EL (cell line): ENCODE measurements at places on chromosomes 6 and 20.

GRCh38 chr6:25930532-25931410, at the start of gene SLC17A2:
Gene SLC17A2 (minus strand): TSS chr6:25930691. CDS start chr6:25925796, 4,895 bp downstream.
- DNase-seq = no peak

- no peak for DNase-seq
These were observed 12.5 kb downstream of the CTSZ start for GRCh38 chr20:58994390-58995159.

DNA sequence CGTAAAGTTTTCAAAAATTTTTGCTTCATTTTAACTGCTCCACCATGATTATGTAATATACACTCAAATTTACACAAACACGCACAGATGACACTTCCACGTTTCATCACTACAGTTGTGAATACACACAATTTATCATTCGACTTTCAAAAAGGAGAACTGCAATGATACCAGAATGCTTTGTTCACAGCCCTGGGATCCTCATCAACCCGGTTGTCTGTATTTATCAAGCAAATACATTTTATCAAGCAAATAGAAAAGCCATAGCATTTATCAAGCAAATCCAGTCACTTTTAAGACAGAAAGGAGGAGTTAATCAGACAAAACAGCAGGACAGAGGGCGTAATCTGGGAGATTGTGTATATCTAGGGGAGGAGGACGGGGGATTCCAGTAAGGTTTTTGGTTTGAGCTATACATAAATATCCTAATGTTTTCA, 20.3 kb upstream of the ABT1 start:
- no peak for DNase-seq

GRCh38 chr6:125989631-125990030, 3.3 kb downstream of the TRMT11 start:
- DNase-seq = no peak

- no peak for DNase-seq
These were observed 58.7 kb upstream of the MTHFD1L start for GRCh38 chr6:150806790-150807189.

- no peak for DNase-seq
These were observed 130.8 kb downstream of the SAMD5 start for GRCh38 chr6:147639279-147639678.

- DNase-seq = no peak
These were observed 12.7 kb downstream of the DYNLRB1 start for GRCh38 chr20:34528921-34529297.

DNA sequence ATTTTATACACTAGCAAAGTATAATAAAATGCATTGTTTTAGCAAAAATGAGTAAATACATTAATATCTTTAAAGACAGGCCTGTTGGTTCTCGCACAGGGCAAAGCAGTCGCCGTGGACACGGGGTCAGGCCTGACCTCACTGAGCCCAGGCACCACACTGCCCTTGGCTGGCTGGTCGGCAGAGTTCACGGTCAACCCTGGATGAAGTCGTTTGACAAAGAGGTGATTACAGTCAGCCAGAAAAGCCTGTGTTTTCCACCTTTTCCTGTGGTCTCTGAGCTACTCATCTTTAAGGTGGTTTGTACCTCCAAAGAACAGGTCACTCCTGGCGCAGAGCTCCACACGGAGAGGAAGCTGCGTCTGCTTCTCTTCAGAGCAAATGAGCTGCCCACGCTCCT, 191.5 kb downstream of the DLL1 start:
- no peak for DNase-seq

- no peak for DNase-seq
These were observed 23.2 kb downstream of the GHRH start for GRCh38 chr20:37238426-37238825.

- DNase-seq = no peak
These were observed 20.8 kb upstream of the TSPYL1 start for GRCh38 chr6:116300566-116300965.

DNA sequence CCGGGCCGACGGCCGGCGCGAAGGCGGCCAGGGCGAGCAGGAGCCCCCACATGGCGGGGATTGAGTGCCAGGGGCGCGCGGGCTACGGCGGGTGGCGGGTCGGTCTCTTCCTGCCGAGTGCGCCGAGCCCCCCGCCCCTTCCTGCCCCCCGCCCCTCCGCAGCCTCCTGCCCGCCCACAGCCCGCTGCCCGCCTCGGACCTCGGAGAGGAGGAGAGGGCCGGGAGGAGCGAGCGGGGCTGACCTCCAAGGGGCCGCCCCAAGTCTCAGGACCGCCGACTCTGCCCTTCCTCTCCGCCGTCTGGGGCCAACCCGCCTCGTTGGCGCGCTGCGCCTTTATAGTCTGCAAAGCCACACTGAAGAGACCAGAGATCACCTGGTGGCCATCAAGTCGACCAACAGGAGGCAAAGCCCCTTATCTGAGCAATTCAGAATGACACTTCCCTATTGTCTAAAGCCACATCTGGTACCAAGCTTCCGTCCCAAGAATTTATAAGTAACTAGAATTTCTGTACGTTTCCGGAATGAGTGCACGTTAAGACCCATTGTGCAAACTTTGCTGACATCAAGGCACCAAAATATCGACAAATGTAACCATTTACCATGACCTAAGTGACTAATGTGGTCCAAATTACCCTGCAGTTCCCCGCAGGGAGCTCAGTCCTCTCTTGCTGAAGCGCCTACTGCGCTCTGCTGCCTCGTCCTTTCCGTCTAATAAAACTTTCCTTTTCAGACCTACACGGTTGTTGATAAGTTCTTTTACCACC, at the start of gene CPXM1:
TSS of gene CPXM1 (minus strand) at position 107 of the 765 bp plus-strand sequence. CDS start at position 52, 55 bp downstream.
- DNase-seq = no peak

GRCh38 chr20:47680804-47681529, 104.3 kb downstream of the SULF2 start:
- peak; percentile 52 for DNase-seq

DNA sequence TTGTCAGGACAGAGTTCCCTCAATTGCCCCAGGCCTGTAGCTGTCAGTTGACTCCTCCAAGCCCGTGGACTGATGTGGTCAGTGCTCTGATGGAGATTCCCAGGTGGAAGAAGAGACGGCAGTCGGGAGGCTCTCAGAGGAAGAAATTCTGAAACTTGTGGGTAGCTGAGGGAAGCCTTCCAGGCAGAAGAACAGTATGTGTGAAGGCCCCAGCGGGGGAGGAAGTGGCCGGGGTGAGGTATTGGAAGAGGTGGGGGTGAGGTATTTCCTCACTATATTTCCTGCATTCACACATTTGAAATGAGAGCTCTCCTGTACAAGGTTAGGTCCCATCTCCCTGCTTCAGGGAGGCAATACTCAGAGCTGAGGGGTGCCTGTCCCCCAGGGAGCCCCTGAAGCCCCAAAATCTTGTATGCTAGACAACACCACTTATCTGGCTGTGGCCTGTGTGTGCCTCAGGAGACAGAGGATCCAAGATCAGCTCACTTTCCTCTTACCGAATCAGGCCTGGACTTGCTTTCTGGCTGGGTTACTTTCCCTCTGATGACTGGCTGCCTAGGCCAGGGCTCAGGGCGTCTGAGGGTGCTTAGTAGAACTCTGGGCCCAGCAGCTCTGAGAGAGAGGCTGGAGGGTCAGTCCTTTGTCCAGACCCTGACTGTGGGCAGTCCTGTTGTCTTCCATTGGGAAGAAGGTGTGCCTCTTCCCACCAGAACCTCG, 49.3 kb upstream of the MYL9 start:
- peak; percentile 67 for DNase-seq

DNA sequence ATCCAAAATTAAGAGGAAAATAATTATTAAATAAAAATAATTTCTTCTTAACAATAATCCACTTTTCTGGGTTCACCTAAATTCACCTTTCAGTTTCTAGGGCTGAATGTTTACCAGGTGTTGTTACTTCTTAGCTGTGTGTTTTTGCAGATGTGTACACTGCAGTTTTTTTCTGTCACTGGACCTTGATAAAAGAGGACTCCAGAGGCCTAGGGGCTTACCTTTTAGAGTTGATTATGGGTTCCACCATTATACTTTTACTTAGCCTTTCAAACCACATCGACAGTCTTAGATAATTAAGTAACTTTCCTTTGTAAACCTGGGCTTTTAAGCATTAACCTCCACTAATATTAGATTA, 766.5 kb downstream of the BCKDHB start:
- DNase-seq = no peak

GRCh38 chr20:24033151-24033550, 44.6 kb upstream of the GGTLC1 start:
- DNase-seq = no peak

DNA sequence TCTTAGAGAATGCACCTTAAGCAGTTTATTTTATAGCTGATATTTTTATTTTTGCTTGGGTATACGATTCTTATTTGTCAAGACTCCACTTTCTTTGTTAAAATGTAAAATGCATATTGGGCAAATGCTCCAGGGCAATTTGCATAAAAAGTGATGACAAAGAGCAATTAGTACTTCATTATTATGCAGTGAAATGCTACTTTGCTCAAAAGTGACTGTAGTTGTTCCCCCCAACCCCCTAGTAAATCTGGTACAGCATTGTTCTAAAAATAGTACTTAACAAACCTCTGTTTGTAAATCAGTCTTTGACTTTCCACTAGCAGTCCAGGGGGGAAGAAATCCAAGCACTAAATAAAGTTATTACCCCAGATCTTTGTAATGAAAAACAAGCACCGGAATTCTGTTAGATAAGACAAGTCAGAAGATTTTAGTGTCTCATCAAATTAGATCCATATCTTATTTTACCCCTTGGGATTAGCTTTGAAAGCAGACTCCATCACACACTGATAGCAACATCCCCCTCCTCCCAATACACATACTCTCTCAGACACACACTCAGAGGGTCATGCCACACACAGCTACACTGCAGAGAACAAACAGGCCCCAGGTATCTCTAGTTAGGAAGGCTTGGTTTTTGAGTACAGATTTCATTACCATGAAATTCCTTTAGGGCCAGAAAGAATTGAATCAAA, 32.9 kb upstream of the BACH2 start:
- DNase-seq = no peak

GRCh38 chr6:57173886-57174510, 1.9 kb downstream of the BAG2 start:
- peak; percentile 87 for DNase-seq

- DNase-seq = no peak
These were observed 375.2 kb upstream of the MARCKS start for GRCh38 chr6:113481910-113482309.

DNA sequence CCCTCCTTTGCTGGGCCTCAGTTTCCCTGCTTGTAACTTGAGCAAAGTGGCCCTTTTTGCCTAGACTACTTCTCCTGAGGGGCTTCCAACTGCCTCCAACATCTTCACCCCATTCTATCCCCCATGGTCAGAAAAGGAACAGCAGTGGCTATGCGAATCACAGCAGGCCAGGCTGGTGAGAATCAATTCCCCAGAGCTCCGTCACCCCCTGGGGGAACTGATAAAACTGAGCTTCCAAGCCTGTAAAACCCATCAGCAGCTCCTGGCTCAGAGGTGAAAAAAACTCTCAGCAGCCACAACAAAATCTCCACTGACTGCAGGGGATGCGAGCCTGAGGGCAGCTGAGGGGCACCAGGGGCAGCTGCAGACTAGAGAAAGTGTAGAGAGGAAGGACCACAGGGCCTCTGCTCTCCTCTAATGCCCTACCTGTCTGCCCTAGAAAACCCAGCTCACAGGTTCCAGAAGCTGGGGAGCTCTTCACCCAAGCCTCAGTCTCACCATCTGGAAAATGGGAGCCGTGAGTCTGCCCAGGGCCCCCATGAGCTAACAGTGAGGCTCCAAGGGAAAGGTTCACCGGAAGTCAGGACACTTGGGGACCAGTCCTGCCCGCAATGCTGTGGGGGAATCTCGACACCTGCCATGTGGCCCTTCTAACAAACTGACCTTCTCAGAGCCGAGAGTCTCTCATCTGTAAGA, 120.6 kb downstream of the GRM4 start:
- DNase-seq = no peak

- DNase-seq = peak; percentile 26
These were observed 27.3 kb downstream of the RAMACL start for GRCh38 chr6:166559211-166559610.

DNA sequence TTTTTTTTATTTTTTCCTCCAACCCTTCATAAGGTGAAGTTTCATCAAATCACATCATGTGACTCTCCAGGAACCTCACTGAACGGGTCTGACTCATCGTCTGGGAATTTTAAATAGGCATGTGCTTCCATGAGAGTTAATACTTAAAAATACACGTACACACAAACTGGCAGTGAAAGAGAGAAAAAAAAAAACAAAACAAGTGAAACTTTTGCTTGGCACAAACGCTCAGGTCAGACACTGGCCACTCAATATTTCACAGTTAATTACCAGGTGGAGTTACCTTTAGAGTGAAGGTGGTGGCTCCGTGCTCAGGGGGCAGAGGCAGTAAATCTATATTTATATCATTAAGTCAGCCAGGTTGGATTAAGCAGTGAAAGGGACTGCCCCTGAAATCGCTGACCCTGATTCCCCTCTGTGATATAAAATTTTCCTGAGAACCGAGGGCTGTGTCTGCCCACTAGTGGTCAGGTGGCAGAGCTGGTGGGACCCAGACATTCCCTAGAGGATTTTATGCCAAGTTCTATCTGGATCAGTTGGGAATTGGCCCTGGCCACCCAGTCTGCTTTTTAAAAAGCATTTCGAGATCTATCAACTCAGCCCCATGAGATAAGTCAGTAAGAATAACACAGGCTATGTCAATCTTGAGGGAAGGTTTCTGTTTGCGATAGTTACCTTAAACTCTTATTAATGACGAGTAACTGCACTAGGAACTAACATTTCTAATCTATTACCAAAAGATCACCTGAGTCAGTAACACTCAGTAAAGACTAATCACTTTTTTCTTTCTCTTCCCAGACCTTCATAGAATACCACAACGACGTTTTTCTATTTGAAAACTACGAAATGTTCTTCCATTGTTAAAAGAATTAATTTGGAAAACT, 259.1 kb downstream of the HDGFL1 start:
- peak; percentile 97 for DNase-seq

DNA sequence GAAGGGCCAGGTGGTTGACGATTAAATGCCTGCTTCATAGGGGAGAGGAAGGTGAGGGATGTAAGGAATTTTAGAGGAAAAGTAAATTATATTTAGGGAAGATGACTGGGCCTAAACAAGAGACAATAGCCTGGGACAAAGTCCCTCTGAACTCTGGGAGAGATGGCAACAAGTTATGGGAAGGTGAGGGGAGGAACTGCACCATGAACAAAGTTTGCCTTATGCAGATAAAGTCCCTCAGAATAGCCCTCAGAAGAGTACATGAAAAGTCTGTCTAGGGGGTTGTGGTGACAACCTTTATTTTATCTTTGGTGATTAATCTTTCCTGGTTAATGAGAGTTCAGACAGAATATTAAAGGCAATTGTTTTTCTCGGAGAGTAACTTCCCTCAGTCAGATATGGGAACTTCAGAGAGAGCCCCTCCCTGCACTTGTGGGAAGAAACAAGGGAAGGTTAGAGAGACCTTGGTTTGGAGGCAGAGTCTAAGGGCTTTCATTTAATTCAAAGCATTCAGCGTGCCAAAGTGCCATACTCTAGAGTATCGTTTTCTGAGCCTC, 27.1 kb upstream of the FAM217A start:
- DNase-seq = no peak
